ENCODE measurements at places on chromosomes 2 and 18. TPM values are rescaled to one million over a fixed set of nuclear protein-coding genes. Genes with fewer than 3 reads are reported as not detected.

- no peak overlapping the region for H3K4me3 ChIP-seq
- H3K27me3 ChIP-seq, result peaks cover 2% of the 10 kb centered on the region
- no peaks in the 10 kb centered on the region for H3K36me3 ChIP-seq
- DNase-seq, result no peak
- H3K4me1 ChIP-seq, result no peaks in the 10 kb centered on the region
These were observed 59.8 kb downstream of the MCFD2 start for GRCh38 chr2:46855805-46856204.

Gene C2orf92
- 8.9 TPM for total RNA-seq

DNA sequence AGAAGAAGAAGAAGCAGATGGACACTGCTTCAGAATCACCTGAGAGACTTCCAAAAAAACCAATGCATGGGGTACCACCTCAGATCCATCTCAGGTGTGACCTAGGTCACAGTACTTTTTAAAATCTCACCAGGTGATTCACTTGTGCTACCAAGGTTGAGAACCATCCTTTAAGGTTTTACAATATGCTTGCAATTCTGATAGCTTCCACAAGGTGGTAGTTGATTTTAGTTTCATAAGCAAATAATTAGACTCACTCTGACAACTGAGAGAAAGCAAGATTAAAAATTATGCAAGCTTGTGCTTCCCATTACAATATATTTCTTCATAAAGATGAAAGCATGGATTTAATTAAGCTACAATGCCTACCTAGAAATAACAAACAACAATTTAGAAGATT lies 355.1 kb downstream of the EN1 start:
- H3K4me1 ChIP-seq, result no peaks in the 10 kb centered on the region
- H3K4me3 ChIP-seq, result no peak overlapping the region
- no peak overlapping the region for H3K27ac ChIP-seq
- DNase-seq, result no peak
- H3K36me3 ChIP-seq, result no peaks in the 10 kb centered on the region

GRCh38 chr18:11283479-11284161 lies 134.3 kb upstream of the PIEZO2 start:
- H3K4me3 ChIP-seq, result no peak overlapping the region
- no peak overlapping the region for H3K27ac ChIP-seq

Gene SIX3
- total RNA-seq, result not detected

GRCh38 chr2:192828175-192828574 lies 633.4 kb upstream of the TMEFF2 start:
- H3K27me3 ChIP-seq, result no peaks in the 10 kb centered on the region
- H3K36me3 ChIP-seq, result no peaks in the 10 kb centered on the region
- H3K27ac ChIP-seq, result no peak overlapping the region
- no peak for DNase-seq
- H3K4me1 ChIP-seq, result no peaks in the 10 kb centered on the region

GRCh38 chr2:169933124-169933711 lies 106.0 kb downstream of the UBR3 start:
- H3K27ac ChIP-seq, result no peak overlapping the region
- H3K4me1 ChIP-seq, result no peaks in the 10 kb centered on the region
- DNase-seq, result no peak
- H3K4me3 ChIP-seq, result no peak overlapping the region
- H3K27me3 ChIP-seq, result no peaks in the 10 kb centered on the region

- H3K36me3 ChIP-seq, result no peaks in the 10 kb centered on the region
- no peak for DNase-seq
- no peak overlapping the region for H3K4me3 ChIP-seq
- no peaks in the 10 kb centered on the region for H3K4me1 ChIP-seq
- peaks cover 9% of the 10 kb centered on the region for H3K27me3 ChIP-seq
- no peak overlapping the region for H3K27ac ChIP-seq
These were observed 171.8 kb downstream of the CYRIA start for GRCh38 chr2:16493788-16494187.

GRCh38 chr2:240998706-240998994 lies 232 bp downstream of the SNED1 start:
- H3K27me3 ChIP-seq, result peaks cover 23% of the 10 kb centered on the region
- H3K27ac ChIP-seq, result no peak overlapping the region
- no peaks in the 10 kb centered on the region for H3K36me3 ChIP-seq
- H3K4me1 ChIP-seq, result no peaks in the 10 kb centered on the region

- no peak overlapping the region for H3K27ac ChIP-seq
- no peak for DNase-seq
- no peaks in the 10 kb centered on the region for H3K4me1 ChIP-seq
- H3K4me3 ChIP-seq, result no peak overlapping the region
- peaks cover under 1% of the 10 kb centered on the region for H3K27me3 ChIP-seq
- H3K36me3 ChIP-seq, result no peaks in the 10 kb centered on the region
These were observed 25.4 kb upstream of the REG3G start for GRCh38 chr2:79000008-79000576.

GRCh38 chr18:8529609-8530008 lies 79.6 kb upstream of the RAB12 start:
- no peak overlapping the region for H3K27ac ChIP-seq
- H3K4me1 ChIP-seq, result peaks cover 5% of the 10 kb centered on the region
- H3K36me3 ChIP-seq, result peaks cover 5% of the 10 kb centered on the region
- H3K4me3 ChIP-seq, result no peak overlapping the region
